ENCODE measurements at places on chromosomes 1 and 21.

- no peak for DNase-seq
These were observed 131.8 kb downstream of the ATP6V1G3 start for GRCh38 chr1:198408716-198409115.

DNA sequence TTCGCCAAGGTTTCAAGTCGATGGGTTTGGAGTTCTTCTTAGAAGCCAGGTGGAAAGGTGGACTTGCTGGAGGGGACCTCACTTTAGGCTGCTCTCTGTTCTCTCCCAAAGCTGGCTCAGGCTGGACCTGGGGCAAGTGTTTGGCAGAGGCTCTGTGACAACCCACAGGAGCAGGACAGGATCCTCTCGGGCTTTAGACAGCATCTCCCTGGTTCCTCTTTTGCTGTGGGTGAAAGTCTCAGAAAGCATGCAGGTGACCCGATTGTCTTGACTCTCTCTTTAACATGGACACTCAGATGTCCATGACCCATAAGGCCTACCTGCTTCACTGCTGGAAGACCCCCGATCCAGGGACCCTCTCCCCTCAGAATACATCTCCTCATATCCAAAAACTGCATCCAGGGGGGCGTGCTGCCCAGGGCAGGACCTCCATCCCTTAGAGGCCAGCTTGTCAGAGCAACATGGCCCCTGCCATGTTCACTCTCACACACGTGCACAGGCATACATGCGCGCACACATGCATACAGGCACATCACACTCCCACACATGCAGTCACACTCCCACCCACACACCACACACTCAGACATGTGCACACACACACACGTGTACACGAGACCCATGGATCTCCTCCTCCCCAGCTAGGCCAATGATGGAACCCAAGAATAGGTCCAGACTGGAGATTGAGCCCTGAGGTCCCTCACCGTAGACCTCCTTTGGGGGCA is 21.3 kb downstream of the MRPL37 start:
- no peak for DNase-seq

GRCh38 chr1:94438692-94439276 is 20.6 kb downstream of the ABCD3 start:
- no peak for DNase-seq

DNA sequence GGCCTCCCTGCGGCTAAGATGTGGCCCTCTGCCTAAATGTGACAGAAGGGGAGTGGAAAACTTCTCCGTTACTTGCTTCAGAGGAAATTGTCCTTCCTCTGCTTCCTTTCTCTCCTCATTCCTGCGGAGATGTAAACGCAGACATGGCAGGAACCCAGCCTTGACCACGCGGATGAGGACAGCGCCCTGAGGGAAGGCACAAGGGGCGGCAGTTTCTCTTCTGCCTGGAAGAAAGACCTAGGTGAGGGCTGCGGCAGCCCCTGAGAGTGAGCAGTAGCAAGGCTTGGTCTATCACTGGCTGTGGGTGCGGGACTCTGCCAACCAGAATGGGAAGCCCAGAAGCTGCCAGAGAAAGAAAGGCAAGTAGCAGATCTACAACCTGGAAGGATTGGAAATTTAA is 14.0 kb upstream of the CTPS1 start:
- DNase-seq, result no peak

GRCh38 chr1:213457733-213458132 is 406.7 kb downstream of the RPS6KC1 start:
- no peak for DNase-seq

DNA sequence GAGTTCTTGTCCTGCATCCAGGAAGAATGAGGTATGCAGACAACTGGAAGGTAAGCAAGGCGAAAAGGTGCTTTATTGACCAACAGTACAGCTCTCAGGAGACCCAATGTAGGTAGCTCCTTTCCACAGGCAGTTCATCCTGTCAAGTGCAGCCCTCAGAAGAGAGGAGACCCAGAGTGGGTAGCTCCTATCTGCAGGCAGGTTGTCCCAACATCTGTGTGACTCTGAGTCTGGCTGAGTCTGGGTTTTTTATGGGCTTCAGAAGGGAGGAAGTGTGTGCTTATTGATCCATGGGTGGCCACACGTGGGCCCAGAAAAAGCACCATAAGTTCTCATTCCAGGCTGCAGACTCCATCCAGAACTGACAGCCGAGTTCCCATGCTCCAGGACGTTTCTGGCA is 34.0 kb downstream of the ZNF691 start:
- no peak for DNase-seq

GRCh38 chr1:192801451-192801850 is 7.4 kb upstream of the RGS2 start:
- DNase-seq, result no peak

DNA sequence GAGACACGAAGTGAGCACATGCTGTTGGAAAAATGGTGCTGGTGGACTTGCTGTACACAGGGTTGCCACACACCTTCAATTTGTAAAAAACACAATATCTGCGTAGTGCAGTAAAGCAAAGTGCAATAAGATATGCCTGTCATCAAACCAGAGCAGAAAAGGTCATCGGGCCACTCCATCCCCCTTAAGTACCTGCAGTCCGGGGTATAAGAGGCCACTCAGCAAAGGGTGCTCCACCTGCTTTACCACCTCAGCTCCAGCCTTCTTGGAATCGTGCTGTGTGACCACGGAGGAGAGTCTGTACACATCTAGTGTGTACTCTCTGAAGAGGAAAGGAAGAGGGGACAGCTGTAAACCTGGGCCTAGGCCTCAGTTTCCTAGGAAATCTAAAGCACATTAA is 10.9 kb downstream of the YARS1 start:
- no peak for DNase-seq

DNA sequence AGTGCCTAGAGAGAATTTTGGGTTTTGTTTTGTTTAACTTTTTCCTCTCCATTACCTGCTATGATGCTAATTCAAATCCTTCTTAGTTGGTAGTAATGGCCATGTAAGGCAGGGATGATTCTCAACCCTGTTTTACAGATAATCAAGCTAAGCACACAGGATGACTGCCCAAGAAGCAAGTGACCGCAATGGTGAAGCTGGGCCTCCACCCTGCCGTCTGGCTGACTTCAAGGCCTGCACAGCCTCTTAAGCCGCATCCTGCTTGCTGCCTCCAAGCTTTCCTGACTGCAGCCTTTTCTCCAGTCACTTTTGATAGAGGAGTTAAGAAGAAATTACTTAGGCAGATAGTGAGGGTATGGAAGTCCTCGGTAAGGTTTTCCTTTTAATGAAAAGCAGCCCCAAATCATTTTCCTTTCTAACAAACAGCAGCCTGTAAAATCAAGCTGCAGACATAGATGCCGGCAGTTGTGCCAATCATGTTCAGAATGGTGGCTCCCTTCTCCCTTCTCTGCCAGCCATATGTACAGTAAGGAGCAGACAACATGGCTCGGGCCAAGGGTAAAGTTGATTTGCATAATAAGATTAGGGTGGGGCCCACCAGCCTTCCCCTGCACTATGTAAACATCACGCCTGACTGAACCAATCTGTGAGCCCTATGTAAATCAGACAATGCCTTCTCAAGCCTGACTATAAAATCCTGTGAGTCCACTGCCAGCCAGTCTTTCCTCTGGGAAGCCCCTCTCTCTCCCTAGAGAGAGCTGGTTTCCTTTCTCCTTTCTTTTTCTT is 8.8 kb upstream of the CTBS start:
- no peak for DNase-seq

DNA sequence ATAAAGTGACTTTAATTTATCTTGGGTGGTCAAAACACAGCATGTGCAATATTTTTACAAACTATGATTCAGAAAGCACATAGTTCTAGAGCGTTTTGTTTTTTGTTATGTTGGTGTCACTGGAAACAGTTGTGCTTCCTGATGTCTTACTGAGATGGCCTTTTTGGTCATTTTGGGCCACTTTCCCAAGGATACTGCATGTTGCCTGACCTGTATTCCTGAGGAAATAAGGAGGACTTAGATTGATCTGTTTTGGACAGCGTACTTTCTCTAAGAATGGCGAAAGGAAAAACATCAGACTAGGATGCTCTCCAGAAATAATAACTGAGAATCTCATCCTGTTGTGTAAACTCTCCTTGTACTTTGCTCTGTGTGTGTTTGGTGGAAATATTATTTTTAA is 451.2 kb downstream of the USP25 start:
- no peak for DNase-seq

- DNase-seq, result no peak
These were observed 12.5 kb downstream of the CYYR1 start for GRCh38 chr21:26560612-26561011.

GRCh38 chr1:226337276-226337875 is 28.4 kb upstream of the LIN9 start:
- no peak for DNase-seq

GRCh38 chr21:36603221-36603620 is 95.7 kb upstream of the SIM2 start:
- peak; percentile 80 for DNase-seq

- DNase-seq, result no peak
These were observed 7.9 kb downstream of the TCHH start for GRCh38 chr1:152107031-152107983.

All from stimulated activated naive CD4-positive, alpha-beta T cell (primary cell).